Osteoblast (primary cell): ENCODE measurements at places on chromosomes 2 and 18. TPM values are rescaled to one million over a fixed set of nuclear protein-coding genes. Genes with fewer than 3 reads are reported as not detected.

The CNTNAP5 gene
- not detected in 2 replicates for total RNA-seq

The UPP2 gene
- total RNA-seq = not detected in 2 replicates

The DSEL gene
- total RNA-seq = 119 and 157 TPM in 2 replicates

The GAD1 gene
- 0.36 and 0.59 TPM in 2 replicates for total RNA-seq

The ARMC9 gene
- 221 and 240 TPM in 2 replicates for total RNA-seq

The NEB gene
- 0.29 and 0.36 TPM in 2 replicates for total RNA-seq

The SATB2 gene
- 53.2 and 54.5 TPM in 2 replicates for total RNA-seq
